ENCODE measurements at places on chromosomes 2 and 18. TPM values are rescaled to one million over a fixed set of nuclear protein-coding genes. Genes with fewer than 3 reads are reported as not detected.

TUBA4B gene
- polyA plus RNA-seq, result not detected

CDKL4 gene
- polyA plus RNA-seq, result not detected

APCDD1 gene
- polyA plus RNA-seq, result 2.5 TPM

GALR1 gene
- not detected for polyA plus RNA-seq

DNA sequence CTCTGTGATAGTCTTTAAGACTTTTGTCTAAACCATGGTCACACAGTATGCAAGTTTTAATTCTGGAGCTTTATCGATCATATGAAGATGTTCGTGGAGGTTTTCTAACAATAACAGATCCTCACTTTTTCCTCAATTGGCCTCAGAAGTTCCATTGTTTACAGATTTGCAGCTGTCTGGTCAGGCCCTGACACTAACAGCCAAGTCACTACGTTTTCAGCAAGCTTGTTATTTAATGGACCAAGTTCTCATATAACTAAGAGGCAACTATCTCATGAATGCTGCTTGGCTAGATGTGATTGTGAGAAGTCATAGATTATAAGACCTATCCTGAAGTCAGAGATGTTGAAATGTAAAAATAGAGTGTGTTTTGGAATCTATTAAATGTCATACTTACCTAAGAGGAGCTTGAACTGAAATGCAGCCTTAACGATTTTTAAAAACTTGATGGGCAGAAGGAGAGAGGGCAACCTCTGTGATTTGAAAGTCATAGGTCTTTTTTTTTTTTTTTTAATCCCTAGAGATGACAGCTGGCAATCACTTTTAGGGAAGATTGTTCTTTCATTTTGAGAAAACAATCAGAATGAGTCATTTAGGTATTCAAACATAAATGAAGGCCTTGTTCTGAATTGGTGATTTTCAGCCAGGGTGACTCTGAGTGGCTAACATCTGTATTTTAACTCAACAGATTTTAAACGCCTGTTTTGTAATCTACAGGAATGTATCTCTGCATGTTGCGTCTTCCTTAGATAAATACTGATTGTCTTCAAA, 48.4 kb upstream of the NEMP2 start:
- DNase-seq, result no peak

DNA sequence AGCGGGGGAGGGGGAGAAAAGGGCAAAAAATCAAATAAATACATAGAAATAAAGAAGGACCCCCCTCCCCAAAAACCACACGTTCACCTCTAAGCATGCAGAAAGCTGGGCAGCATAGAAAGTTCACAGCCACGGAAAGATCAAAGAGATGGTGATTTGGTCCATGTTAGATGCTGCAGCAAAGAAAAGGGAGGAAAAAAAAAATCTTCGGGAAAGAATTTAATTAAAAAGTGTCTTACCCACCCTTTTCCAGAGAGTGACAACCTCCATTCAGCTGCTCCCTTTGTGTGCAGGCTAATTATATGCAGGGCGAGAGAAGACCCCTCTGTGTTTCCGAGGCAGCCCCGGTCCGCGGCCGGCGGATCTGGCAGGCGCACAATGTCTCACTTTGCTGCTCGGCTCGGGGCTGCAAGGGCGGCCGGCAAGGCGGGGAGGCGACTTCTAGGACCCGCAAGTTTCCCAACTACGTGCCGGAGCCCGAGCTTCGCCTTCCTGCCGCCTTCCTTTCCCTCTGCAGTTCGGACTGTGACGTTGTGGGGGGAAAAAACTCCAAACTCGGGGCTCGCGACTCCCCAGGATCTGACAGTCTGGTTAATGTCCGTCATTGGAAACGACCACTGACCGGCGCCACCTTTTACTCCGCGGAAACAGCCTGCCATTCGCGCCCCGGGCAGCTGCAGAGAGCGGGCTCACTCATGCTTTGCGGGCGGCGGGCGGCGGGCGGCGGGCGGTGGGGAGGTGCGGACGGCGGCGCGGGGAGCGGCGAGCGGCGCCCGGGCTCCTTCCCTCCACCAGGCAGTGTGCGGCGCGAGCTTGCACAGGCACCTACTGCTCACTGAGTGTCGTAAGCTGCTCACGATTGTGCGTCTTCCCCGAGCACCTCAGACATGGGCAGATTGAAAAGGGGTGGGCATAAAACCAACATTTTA, at the start of gene LRRTM1:
TSS of gene LRRTM1 (minus strand) at position 844 of the 929 bp plus-strand sequence. CDS start 933 bp downstream, outside the sequence.
- no peak for DNase-seq

DNA sequence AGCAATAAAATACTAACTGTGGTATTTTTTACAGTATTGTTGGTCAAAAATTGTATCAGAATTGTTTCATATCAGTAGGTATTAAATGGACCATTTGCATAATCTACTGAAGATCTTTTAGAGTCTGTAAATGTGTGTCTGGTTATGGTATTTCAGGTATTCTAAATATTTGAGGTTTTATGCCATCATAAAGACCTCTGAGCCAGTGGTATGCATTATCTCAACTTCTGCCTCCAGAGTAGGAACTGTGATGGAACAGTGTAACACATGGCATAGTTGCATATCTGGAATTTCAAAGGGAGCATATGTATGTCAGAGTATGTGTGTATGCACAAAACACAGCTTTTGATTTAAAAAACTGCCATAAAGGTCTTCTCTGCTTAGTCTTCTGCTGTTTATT, 15.4 kb downstream of the GREB1L start:
- DNase-seq, result no peak

DNA sequence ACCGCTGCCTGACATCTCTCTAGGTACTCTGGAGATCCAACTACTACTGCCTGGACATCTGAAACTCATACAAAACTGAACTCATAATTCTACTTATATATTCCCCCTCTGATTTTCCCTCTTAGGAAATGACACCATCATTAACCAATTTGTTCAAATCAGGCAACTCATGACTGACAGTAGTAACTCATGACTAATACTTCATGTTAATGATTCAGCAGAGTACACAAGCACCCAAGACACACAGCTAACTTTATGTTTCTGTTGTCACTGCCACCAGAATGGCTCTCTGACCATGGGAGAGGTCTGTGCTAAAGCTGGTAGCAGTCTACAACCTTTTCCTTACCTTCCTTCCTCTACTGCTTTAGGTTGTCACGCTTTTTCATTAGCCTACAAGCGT, 91.1 kb downstream of the ITSN2 start:
- DNase-seq, result no peak

DNA sequence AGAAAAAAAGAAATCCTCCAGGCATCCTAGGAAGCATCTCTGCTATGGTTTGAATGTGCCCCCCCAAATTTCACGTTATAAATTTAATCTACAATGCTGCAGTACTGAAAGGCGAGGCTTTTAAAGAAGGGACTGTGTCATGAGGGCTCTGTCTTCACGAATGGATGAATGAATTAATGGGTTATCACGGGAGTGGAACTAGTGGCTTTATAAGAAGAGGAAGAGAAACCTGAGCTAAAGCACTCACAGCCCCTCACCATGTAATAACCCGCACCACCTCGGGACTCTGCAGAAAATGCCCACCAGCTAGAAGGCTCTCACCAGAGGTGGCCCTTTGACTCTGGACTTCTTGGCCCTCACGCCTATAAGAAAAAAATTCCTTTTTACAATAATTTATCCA, 27.6 kb downstream of the RNU4ATAC start:
- peak; percentile 35 for DNase-seq

- no peak for DNase-seq
Measured at GRCh38 chr2:17951563-17951962, 73.1 kb downstream of the KCNS3 start.

GRCh38 chr2:157922815-157923214, 46.7 kb upstream of the ACVR1 start:
- no peak for DNase-seq

DNA sequence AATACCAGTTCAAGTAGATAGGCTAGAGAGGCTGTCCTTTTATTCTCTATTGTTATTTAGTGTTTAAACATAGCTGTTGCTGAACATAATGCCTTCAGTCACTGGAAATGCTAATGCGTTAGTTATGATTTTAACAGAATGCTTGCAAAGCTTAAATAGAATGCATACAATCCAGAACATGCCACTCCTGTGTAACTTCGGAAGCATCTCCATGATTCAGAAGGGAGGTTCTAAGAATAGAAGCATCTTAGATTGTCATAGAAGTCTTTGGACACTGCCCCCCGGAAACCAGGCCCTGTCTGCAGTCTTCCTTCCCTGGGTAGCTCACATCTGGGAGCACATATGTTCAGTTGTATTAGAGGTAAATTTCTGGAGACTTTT, 73.2 kb downstream of the ZNF532 start:
- no peak for DNase-seq

DNA sequence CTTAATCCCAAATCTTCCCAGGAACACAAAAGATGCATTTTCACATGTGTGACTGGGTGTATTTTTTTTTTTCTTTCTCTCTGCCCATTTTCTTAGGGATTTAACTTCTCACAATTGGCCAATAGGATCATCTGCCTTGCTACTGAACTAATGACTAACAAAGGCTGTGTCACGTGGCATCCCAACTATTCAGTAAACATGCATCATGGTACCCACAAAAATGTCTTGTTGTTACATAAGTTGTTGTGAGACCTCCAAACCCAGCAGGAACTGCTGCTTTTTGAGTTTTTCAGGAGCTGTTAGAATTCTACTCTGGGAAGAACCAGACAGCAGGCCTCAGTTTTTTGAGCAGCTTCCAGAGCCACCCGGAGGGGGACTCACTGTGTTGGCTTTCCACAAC, 31.9 kb downstream of the GAD1 start:
- no peak for DNase-seq

DNA sequence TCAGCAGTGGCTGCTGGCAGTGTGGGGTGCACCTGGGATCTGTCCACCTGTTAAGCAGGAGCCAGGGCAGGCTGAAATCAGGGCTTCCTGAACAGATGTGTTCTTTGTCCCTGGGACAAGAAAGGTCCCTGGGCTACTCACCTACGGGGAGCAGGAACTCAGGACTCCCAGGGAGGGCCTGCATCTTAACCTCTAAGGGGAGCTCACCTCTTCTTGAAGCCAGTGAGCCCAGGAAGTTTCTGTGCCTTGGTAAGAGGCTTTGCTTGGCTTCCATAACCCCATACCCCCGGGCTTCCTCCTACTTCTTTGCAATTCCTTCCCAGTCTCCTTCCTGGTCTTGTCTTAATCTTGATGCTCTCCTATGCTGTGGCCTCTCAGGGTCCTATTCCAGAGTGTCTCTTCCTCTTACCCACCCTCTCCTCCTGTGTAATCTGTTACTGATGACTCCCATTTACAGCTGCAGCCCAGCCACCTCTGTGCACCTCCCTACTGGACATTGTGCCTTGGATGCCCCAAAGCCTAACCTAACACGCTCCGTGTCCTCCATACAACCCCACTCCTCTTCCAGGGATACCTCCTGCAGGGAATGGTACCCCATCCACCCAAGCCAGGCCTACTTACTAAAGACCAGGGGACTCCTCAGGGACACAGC, 55.7 kb upstream of the MAPRE3 start:
- no peak for DNase-seq

GRCh38 chr18:3498698-3499471, 48.9 kb downstream of the TGIF1 start:
- no peak for DNase-seq

GRCh38 chr2:126664234-126664633, 8.3 kb downstream of the GYPC start:
- DNase-seq, result no peak

- DNase-seq, result peak; percentile 63
Measured at GRCh38 chr2:109128048-109128615, 873 bp upstream of the SH3RF3 start.

GRCh38 chr2:179331061-179331460, 66.4 kb upstream of the SESTD1 start:
- DNase-seq, result no peak

- no peak for DNase-seq
Measured at GRCh38 chr18:62330650-62331049, 5.5 kb downstream of the TNFRSF11A start.

GRCh38 chr2:131641414-131642206, 113.9 kb downstream of the CCDC74A start:
- DNase-seq, result no peak

DNA sequence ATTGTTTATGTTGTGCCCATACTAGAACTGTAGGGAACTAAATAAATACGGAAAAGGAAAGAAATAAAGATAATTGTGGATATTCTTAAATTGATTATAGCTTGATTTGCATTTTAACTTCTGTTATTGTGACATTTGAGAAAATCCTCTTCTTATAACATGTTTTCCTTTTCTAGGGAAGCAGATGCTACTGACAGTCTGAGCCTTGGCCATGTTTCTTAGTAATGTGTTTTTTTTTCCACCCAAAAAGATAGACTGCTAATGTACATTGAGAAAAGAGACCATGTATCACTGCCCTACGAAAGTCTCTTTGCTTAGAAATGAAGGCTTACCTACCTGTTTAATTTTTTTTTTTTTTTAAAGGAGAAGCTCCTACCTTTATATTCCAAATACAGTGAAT, 22.2 kb downstream of the ITGAV start:
- DNase-seq, result no peak

GRCh38 chr2:26067186-26067974, 33.5 kb downstream of the RAB10 start:
- no peak for DNase-seq

GRCh38 chr2:173828189-173829142, 136.7 kb downstream of the SP3 start:
- no peak for DNase-seq

GRCh38 chr2:223634238-223634637, 32.1 kb upstream of the SCG2 start:
- no peak for DNase-seq

DNA sequence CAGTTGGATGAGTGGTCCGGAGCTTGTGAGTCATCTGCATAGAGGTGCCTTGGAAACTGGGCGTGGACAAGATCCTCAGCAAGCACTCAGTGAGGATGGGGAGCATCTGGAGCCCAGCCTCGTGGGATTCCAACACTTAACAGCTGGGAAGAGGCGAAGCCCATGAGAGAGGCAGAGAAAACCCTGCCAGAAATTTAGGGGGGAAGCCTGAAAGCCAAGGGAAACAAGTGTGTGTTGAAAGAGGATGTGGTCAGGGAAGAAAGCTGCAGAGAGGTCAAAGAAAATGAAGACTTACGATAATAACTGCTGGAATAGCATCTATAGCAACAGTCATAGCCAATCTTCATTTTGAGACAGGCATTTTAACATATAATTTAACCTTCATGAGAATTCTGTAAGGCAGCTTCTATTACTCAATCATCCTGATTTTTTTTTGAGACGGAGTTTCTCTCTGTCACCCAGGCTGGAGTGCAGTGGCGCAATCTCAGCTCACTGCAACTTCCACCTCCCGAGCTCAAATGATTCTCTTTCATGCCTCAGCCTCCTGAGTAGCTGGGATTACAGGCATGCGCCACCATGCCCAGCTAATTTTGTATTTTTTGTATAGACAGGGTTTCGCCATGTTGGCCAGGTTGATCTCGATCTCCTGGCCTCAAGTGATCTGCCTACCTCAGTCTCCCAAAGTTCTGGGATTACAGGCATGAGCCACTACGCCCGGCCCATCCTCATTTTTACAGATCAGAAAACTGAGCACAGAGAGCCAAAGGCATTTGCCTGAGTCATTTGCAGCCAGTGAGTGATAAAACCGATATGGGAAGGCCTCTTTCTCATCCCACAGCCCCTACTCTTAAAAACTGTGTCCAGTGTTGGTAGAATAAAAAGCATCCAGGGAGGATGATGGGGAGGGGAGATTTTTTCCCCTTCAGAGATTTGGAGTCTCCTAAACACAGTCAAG, 214.4 kb upstream of the EPAS1 start:
- DNase-seq, result no peak
